Upper lobe of left lung (tissue), 6 donors: ENCODE measurements at places on chromosomes 7 and 10. TPM values are rescaled to one million over a fixed set of nuclear protein-coding genes. Genes with fewer than 3 reads are reported as not detected.

GRCh38 chr10:21336476-21337170, 188.9 kb downstream of the SKIDA1 start:
- DNase-seq: peak; percentile 33

DNA sequence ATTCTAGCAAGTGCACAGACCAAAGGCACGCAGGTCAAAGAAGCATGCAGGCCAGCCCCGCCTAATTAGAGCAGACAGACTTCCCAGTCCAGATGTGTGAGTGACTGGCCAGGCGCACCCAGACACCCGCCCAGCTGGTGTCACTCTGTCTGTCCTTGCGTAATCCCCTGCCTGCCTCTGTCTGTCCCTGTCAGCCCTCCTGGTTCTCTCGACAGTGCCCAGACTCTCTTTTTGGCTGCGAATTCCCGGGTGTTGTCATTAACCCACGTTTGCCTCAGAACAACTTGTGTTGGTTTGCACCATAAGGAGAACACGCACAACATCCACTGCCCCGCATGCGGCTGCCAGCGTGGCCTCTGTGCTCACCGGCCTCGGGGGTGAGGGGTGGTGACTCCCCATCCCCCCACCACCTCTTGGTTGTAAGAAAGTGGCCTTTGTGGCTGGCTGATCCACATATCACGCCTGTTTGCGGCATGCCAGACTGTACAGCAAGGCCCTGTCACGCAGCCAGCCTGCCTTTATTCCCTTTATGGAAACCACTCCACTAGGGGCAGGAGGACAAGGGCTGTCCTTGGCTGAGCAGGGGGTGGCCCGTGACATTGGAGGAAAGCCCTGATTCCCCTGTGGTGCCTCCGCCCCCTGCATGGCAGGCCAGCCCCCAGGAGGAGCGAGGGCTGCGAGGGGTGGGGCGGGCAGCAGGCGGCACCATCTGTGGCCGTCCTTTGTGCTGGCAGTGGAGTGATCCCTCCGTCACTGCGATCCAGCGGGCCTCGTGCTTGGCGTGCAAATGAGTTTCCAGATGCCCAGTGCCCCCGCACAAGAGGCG, 72.8 kb upstream of the PPIF start:
- DNase-seq: peak; percentile 86

- DNase-seq: no peak
Measured at GRCh38 chr10:119256030-119256429, 48.7 kb downstream of the GRK5 start.

The UTF1 gene
- total RNA-seq: not detected

The NKX1-2 gene
- 0.09 TPM for total RNA-seq

DNA sequence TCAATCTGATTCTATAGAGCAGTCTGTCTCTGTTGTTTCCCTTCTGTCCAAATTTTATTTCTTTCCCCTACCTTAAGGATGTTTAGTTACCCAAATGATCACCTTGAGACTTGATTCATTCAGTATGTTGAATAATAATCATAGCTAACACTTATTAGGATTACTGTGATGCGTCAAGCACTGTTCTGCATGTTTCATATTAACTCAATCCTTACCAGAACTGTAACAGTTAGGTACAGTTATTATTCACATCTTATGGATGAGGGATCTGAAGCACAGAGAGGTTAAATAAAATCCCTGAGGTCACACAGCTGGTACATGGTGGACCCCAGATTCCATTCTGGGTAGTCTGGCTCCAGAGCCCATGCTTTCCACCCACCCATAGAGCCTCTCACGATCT, 97.9 kb upstream of the SAMD8 start:
- DNase-seq: no peak

DNA sequence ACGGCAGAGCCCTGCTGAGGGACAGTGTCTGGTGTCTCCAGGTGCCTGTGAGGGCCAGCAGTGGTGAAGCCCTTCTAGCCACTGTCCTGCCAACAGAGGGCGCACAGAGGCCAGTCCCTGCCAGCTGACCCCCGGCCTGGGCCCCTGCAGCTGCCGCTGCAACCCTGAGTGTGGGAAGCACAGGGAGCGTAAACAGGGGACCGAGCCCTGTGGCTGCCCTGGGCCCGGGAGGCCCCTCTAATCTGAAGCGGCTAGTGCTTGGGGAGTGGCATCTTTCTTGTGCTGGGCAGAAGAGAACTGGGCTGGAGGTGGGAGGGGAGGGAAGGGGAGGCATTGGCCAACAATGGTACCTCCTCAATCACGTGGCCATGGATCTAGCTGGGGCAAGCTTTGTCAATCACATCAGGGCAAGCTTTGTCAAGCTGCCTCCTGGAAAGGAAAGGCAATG, 34.6 kb downstream of the TRIM8 start:
- peak; percentile 87 for DNase-seq

DNA sequence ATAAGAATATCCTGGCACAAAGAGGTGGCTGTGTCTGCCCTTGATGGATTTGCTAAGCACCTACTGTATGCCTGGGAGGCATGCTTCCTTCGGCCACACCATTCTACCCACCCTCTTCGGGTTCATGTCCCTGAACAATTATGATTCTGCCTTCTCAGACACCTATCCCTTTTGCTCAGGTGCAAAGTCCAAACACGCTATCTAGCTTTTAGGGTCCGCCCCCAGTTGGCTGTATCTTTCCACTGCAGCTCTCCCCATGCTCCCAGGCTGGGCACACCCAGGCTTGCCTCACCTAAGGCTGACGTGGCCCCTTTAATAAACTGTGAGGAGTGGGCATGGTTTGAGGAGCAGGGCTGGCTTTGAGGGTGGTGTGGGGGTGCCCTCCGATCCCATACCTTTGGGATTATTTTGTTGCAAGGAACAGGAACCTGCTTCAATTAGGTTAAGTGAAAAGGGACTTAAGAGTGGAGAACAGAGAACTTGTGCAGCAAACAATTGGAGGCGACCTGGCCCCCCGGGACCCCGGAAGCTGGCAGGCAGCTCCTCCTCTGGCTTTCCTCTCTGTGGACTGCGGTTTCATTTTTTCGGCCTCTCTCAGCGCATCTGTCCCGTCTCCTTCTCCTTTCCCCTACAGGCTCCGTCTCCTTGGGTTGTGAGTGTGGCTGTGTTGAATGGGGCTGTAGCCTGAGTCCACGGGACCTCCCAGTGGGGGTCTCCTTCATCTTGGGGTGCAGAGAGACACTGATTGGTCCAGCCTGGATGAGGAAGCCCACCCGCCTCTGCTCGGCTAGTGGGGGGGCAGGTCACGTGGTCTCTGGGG, 3.8 kb downstream of the CLIP2 start:
- no peak for DNase-seq

DNA sequence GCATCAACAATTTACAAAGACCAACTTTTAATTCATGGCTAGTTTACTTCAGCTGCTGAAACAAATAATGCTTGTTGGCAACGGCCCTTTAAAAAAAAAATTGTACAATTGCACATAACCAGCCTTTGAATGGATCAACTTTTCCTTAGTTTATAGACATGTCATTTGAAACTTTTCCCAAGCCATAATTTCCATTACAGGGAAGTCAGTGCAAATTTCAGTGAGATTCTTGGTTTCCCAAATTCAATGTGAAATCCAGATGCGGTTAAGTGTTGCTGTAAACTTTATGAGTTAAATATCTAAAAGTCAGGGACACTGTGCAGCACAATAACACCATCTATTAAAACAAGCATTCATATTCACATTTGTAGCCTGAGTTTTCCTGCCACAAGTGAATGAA, 182.2 kb downstream of the JAZF1 start:
- no peak for DNase-seq

The AKR1C4 gene
- total RNA-seq: not detected

- DNase-seq: no peak
Measured at GRCh38 chr10:133103311-133103910, 15.7 kb downstream of the ADGRA1 start.

The COPG2 gene
- 18.7 TPM for total RNA-seq

GRCh38 chr10:114604357-114605130, 53.5 kb downstream of the ABLIM1 start:
- no peak for DNase-seq

DNA sequence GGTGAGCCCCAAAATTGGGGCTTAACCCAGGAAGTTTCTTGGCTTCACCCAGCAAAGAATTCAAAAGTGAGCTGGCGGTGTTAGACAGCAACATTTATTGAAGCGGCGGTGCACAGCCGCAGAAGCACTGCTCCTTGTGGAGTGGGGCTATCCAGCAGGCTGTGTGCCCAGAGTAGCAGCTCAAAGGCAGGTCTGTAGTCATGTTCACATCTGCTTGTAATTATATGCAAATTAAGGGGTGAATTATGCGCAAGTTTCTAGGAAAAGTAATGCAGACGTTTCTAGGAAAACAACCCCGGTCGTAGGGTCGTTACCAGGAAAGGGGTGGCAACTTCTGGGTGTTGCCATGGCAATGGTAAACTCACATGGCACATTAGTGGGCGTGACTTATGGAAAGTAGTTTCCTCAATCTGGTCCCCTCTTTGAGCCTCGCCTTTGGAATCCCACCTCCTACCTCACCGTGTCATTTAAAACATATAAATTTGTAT, 13.7 kb upstream of the KBTBD2 start:
- DNase-seq: peak; percentile 66

DNA sequence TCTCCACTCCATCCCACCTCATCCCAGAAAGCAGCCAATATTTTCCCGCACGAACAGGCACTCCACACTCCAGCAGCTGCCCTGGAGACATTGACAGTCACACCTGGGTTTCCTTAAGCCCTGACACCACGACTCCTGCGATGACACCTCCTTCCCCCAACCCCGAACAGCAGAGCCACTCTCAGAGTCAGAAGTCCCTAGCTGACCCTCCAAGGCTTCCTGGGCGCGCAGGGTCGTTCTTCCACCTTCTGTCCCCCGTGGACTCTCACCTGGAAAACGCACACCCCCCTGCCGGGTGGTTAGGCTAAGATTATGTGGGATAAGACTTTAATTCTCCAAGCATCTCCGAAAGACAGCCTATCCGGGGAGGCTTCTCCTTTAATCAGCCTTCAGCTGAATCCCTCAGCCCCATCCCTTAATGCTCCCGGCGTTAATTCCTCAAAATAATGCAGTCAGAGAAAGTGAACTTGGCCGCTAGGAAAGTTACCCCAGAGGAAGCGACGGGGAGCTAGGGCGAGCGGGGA, 1.1 kb downstream of the DENND11 start:
- DNase-seq: no peak

- DNase-seq: no peak
Measured at GRCh38 chr7:159128767-159129166, 15.9 kb downstream of the VIPR2 start.

- no peak for DNase-seq
Measured at GRCh38 chr7:32879460-32879859, 12.1 kb downstream of the KBTBD2 start.

The TSPAN12 gene
- total RNA-seq: 28.0 TPM

- DNase-seq: no peak
Measured at GRCh38 chr7:114375907-114376306, 38.7 kb upstream of the FOXP2 start.

The VAX1 gene
- not detected for total RNA-seq

- peak; percentile 48 for DNase-seq
Measured at GRCh38 chr10:95408148-95408960, 117.6 kb upstream of the PDLIM1 start.

GRCh38 chr7:151416112-151416940, 6.5 kb upstream of the WDR86 start:
- no peak for DNase-seq

The MMP21 gene
- 0.13 TPM for total RNA-seq

The HOXA9 gene
- total RNA-seq: 0.49 TPM

The CYP2C19 gene
- total RNA-seq: not detected

- no peak for DNase-seq
Measured at GRCh38 chr7:73773700-73774517, 3.8 kb upstream of the CLDN3 start.

DNA sequence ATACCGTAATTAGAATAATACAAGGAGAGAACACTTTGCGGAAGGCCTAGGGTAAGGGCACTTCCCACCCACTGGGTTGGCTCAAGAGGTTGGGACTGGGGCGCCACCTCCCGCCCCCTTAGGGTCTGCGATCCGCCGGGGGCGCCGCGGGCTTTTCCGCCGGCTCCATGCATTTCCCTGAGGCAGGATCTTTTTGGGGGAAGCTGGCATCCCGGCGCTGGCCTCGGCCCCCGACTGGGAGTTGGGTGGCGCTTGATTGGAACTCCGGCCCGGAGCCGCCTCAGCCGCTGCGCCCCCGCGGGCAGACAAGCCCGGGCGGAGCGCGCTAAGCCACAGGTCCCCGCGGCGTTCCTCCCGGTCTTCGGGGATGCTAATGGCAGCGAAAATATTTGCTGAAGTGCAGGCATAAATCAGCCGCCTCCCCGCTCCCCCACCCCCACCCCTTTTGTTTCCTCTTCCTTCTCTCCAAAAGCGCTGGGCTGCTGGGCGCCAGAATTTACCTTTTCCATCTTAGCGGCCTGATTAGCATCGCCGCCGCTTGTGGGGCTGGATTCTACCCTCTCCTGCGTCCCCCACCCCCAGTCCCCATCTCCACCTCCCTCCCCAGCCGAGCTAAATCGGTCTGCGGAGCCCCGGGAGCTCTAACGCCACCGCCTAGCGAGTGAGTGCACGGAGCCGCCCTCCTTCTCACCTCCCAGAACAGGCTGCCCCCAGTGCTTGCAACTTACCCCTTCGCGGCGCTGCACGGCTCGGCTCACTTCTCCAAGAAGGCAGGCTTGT, 5.1 kb downstream of the UNC5B start:
- DNase-seq: no peak

The ENO4 gene
- 0.46 TPM for total RNA-seq

The SEMA3D gene
- 3.5 TPM for total RNA-seq

- DNase-seq: no peak
Measured at GRCh38 chr10:63042256-63042655, 90.9 kb upstream of the NRBF2 start.

- DNase-seq: no peak
Measured at GRCh38 chr7:47688311-47689100, 106.6 kb upstream of the TNS3 start.

DNA sequence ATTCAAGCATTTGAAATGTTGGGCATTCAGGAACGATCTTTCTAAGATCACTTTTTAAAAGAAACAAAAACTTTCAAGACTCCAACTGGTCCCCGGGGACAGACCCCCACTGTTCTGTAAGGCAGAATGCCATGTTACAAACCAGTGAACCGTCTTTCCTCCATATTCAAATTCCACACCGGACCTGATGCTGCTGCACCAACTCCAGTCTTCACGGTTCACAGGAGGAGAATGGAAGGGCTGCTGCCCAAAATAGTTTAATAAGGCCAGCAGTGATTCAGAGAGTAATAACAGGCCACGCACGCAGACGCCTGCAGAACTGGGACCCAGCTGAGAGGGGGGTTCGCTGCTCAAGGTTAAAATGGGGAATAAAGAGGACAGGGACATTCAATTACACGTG, 47.2 kb downstream of the OSBPL3 start:
- no peak for DNase-seq

GRCh38 chr10:60731134-60731885, 47.0 kb upstream of the CDK1 start:
- no peak for DNase-seq

DNA sequence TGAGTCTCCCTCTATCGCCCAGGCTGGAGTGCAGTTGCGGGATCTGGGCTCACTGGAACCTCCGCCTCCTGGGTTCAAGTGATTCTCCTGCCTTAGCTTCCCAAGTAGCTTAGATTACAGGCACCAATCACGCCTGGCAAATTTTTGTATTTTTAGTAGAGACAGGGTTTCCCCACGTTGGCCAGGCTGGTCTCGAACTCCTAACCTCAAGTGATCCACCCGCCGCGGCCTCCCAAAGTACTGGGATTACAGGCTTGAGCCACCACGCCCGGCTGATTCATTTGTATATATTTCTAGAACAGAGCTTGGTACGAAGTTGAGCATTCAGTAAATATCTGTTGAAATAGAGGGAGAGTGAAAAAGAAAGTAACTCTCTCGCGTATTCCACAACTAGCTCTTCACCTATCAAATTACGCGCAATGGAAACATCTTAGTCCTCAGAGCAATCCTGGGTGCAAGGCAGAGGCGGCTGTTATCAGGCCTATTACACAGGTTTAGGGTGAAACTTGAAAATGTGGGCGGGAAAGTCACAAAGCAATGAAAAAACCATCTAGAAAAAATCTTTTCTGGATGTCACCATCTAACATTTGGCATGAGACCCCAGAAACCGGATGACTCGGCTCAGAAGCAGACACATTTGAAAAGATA, 707 bp upstream of the GHITM start:
- no peak for DNase-seq
